NCI-H1694 (cell line): ENCODE measurements at places on chromosomes 11 and 22.

- no peak for DNase-seq
These were observed 110.1 kb upstream of the TTC12 start for GRCh38 chr11:113204280-113204679.

DNA sequence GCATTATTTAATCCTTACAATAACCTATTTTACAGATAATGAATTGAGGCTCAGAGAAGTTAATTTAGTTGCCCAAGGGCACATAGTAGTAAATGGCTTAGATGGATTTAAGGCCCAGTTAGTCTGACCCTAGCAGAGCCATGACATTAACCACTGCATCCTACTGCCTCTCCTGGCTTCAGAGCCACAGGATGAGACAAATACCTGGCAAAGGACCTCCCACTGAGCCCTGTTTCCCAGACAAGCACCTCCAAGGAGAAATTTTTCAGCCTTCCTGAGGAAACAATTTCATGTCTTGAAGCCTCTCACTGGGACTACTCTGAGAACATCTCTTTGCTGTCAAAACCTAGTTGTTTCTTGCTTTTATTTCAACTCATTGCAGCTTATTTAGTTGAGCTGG lies 28.4 kb downstream of the IZUMO1R start:
- DNase-seq, result no peak

DNA sequence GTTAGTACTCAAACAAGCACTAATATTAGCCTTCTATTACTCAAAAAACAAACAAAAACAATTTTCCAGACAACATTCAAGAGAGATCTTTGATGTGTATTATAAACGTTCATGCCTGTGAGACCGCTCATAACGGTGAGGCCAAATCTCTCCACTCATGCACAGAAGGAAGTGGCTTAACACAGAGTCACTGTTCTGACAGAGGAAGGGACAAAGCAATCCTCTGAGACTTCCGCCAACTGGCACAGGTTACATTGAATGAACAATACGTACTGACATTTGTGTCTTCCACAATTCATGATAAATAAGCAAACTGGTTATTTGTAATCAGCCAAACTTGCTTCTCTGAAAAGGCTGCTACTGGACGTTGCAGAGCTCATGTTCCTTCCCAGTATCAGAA lies 30.5 kb downstream of the CHKA start:
- DNase-seq, result no peak

DNA sequence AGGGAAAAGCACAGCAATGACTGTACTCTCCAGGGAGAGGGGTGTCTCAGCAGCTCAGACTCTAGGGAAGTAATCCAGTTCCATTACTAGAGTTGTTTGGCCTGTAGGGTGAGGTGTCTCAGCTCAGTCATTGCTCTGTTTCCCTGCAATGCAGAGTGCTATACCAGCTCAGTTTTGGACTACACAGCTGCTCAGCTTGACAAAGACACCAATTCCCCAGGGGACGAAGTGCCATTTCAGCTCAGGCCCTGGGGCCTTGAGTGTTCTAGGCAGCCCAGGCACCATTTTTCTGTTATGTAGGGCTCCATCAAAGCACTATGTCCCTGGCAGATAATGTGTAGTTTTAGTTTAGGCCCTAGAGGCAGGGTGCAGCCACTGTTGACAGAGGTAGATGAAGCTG lies 18.2 kb downstream of the CALCB start:
- DNase-seq, result no peak

DNA sequence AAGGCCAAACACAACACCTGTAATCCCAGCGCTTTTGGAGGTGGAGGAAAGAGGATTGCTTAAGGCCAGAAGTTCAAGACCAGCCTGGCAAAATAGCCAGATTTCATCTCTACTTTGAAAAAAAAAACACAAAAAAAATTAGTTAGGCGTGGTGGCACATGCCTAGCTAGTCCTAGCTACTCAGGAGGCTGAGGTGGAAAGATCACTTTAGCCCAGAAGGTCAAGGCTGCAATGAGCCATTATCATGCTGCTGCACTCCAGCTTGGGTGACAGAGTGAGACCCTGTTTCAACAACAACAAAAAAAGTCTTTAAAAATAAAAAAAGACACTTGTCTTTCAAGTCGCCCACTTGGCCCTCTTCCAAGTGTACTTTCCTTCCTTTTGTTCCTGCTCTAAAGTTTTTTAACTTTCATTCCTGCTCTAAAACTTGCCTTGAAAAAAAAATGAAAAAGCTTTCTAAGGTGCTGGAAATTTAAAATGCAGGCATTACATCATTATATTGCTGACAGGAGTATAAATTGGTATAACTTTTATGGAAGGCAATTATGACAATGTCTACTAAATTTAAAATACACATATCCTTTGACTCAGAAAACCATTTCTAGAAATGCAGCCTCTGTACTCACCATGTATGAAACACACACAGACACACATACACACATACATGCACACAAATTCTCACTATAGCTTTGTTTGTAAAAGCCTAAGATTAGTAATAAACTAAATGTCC lies 12.7 kb downstream of the LIPT2 start:
- no peak for DNase-seq

DNA sequence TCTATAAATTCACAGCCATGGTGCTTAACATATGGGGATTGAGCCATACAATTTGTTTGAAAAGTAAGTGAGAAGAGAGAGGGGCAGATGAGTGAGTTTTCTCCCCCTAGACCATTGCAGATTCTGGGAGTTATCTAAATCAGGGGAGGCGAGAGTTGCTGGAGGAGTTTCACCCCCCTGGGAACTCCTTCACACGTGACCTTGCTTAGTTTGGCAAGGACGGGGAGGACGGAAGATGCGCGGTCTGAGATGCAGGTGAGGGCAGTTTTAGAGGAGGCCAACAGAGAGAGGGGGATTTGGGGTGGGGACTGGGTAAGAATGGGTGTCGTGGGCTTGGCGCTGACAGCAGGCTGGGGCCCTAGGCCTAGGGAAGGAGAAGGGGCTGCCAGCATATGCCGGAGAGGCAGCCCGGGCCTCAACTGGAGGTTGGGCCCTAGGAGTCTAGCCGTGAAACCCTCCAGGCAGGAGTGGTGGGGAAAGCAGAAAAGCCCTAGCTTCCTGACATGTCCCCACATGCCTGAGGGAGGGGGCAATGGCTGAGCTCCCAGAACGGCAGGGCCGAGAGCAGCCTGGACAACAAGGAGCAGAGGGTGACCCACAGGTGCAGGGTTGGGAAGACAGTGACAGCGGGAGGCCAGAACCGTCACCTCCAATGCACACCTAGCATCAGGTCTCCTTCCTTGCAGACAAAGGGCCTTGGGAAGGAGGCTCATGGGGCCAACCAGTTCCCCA lies 63.9 kb downstream of the ELFN2 start:
- no peak for DNase-seq

DNA sequence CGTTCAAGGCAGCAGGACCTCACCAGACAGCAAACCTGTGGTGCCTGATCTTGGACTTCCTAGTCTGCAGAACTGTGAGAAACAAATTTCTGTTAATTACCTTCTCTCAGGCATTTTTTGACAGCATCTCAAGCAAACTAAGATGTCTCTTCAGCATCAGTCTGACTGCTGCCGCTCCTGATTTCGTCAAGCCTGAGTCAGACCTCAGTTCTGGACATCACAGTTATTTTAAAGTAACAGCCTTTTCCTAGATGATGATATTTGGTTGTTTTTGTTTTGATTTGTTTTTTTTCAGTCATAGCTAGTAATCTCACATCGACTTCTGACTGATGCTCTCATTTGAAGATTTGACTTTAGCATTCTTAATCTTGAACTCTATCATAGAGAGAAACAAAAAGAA lies 71.9 kb downstream of the BLID start:
- DNase-seq, result no peak
